Stimulated activated CD8-positive, alpha-beta memory T cell treated with anti-CD3 and anti-CD28 coated beads, Interleukin-12 subunit alpha, Interleukin-12 subunit beta, amount 100 ng/mL, for 4 hours (primary cell): ENCODE measurements at places on chromosomes 6 and 20.

GRCh38 chr6:11062715-11063114, 18.6 kb upstream of the ELOVL2 start:
- no peak for DNase-seq

- DNase-seq = peak; percentile 25
Observed at GRCh38 chr6:37502703-37503291, 3.1 kb upstream of the CCDC167 start.

DNA sequence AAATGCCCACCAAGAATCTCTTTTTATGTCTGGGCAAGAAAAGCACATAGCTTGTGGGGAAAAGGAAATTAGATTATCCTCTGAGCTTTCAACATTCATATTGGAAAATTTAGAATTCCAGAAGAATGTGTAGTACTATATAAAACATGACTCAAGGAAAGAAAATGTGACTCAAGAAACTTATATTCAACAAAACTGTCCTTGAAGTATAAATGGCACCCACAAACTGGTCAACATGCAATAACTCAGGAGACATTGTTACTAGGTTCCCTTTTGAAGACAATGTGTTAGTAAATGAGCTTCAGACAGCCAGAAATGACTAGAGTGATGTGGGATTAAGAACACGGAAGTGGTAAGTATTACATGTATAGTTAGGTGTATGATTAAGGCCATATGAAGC, 26.1 kb upstream of the TINAG start:
- no peak for DNase-seq

GRCh38 chr20:35263532-35264341, 14.2 kb downstream of the MMP24OS start:
- no peak for DNase-seq

- DNase-seq = no peak
Observed at GRCh38 chr6:109299776-109300564, 82.3 kb downstream of the CD164 start.

GRCh38 chr6:165191461-165191860, 117.9 kb downstream of the C6orf118 start:
- DNase-seq = no peak

GRCh38 chr6:24689964-24690363, 23.1 kb downstream of the ACOT13 start:
- DNase-seq = no peak

DNA sequence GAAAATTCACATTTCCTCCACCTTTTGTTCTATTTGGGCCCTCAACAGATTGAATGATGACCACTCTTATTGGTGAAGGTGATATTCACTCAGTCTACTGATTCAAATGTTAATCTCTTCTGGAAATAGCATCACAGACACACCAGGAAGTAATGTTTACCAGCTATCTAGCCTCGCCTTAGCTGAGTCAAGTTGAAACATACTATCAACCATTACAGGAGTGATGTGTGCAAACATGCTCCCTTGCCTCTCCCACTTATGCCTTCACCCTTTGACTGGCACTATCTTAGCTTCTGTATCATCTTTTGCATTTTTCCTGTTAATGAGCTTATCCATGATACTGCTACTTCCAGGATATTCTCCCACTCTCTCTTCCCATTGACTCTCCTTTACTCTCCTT, 191.9 kb downstream of the CENPW start:
- DNase-seq = no peak

DNA sequence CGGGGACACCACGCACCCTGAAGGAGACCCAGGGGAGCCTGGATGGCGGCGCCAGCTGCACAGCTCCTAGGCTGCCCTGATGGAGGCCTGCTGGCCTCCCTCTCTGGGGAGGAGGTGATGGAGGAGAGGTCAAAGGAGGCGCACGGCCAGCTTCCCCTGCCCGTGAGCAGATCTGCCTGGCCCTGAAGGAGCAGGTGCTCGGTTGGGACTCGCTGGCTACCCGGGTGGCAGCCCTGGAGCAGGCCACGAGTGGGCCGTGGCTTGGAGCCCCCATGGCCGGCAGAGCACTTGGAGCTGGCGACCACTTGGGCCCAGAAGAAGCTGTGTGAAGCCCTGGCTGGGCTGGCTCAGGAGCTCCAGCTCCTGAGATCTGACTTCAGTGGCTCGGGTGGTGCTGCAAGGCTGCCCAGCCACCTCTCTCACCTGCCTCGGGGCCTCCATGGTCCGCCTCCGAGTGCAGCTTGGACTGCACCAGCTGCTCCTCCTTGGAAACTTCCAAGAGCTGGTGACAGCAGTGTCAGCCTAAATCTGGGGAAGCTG, 7.5 kb upstream of the RAET1E start:
- no peak for DNase-seq

DNA sequence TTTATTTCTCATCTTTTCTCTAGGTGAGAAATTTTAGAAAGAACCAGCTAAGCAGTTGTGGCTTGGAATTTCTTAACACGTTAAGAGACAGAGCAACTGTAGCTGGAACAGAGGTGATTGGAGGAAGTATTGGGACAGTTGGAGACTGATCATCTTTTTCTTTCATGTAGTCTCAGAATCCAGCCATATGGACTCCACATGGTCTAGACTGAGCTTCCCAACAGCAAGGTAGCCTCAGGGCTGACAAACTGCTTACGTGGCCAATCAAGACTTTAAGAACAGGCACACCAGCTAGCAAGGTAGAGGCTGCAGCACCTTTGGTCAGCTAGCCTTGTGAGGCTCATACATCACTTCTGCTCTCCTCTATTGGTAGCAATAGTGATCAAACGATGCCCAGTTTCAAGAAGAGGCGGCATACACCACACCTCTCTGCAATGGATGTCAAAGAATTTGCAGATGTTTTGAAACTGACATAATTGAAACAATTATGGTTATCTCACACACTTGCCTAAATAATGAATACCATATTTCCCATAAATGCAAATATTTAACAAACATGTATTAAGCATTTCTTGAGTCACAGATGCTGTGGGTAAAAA, 590.5 kb upstream of the SLC35B3 start:
- DNase-seq = no peak

DNA sequence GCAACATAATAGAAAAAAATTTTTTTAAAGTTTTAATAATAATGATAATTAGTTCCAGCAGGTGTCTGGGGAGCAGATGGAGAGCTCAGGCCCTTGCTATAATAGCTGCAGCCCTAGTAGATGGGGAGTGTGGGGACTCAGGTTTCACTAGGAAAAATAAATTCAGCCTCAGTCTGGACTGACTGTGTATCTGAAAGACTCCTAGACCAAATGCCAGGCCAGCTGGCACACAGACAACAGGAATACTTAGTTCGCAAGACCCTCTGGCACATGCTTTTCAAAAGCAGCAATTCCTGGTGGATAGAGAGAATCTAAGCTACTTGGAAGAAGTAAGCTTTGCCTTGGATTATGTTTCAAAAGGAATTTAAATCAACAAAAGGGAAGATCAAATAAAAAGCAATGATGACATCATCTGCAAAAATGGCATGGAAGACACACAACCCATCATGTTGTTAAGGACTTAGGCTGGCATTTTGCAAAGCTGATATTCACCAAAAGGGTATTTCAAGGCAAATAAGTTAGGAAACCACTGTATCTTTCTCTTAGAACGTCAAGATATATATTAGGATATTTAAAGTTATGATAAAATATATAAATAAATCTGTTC, 107.8 kb downstream of the RNGTT start:
- no peak for DNase-seq

GRCh38 chr6:3799719-3800118, 48.2 kb upstream of the PXDC1 start:
- no peak for DNase-seq

GRCh38 chr6:45756606-45757005, 259.1 kb downstream of the CLIC5 start:
- no peak for DNase-seq

DNA sequence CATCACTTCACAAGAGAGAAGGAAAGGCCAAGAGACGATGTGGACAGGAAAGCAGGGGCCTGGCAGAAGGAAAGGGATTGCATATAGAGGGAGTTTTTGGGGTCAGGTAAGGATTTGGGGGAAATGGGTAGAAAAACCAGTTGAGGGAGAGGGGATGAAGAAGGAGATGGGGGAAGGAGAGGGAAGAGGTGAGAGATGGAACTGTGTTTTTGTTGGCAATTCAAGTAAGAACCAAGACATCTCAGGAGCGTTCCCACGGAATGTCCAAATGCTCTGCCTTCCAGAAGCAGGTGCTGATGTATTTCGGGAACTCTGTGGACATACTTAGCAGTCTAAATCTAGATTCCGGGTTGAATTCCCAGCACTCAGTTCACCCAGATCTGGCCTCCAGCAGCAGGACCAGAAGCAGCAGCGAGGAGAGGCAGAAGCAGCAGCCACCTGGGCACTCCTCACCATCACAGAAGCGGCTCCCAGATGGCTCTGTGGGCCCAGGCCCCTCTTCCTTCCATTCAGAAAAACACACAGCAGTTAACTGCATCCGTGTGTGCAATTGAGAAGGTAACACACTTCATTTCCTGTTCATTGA, 88.8 kb downstream of the DZANK1 start:
- no peak for DNase-seq

DNA sequence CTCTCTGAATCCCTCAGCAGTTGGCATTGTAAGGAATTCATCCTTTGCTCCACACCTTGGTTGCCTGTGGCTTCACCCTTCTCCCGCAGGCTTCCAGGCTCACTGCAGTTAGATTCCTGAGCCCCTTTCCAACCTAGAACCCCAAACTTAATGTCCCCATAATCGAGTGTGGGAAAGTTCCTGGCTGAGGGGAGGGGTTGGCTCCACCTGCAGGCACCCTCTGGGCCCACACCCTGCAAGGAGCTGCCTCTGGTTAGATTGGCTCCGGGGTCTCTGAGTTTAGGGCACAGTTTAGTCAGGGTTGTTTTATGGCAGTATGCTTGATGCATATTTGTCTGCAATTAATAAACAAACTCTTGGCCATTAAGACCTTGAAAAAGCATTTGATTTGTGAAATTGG, 63.4 kb downstream of the MTHFD1L start:
- DNase-seq = no peak

GRCh38 chr20:36924167-36925045, 27.1 kb downstream of the SAMHD1 start:
- DNase-seq = no peak

GRCh38 chr20:40813029-40813431, 124.0 kb upstream of the MAFB start:
- no peak for DNase-seq

DNA sequence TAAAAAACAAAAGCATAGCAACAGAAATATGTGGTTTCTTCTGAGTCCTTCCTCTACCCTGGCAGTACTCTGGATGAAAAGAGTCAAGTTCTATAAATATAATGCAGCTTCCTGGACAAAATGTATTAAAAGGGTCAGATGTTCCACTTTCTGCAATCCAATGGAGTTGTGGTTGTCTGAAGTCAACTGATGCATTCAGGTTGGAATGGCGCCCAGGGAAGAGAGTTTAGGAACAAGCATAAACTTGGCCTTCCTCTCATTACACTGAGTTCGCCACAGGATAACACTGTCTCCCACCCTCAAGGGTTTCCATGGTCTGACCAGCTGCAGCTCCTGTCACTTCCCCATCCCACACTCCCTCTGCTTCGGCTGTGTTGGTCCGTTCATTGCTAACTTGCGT, 66.4 kb downstream of the PLEKHG1 start:
- no peak for DNase-seq

DNA sequence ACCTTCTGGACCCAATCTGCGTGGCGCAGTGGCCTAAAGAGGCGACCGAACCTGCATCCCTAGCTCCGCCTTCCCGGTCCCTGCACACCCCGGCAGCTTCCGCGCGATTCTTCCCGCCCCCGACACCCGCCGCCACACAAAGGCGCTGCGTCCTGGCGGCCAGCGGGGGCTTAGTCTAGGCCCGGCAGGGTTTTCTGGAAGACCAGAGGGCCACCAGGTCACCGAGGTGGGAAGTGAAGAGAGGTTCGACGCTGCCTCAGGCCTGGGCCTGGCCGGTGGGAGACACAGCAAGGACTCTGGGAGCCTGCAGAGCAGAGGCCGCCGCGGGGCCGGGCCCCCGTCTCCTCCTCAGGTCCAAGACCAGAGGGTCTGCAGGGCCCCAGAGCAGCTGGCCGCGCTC, 154.9 kb downstream of the OR2B2 start:
- DNase-seq = peak; percentile 25

- no peak for DNase-seq
Observed at GRCh38 chr20:33945391-33946081, 48.2 kb upstream of the RALY start.

GRCh38 chr6:15106958-15107643, 138.8 kb upstream of the JARID2 start:
- no peak for DNase-seq

- DNase-seq = peak; percentile 25
Observed at GRCh38 chr6:28953039-28953584, 29.3 kb upstream of the TRIM27 start.

DNA sequence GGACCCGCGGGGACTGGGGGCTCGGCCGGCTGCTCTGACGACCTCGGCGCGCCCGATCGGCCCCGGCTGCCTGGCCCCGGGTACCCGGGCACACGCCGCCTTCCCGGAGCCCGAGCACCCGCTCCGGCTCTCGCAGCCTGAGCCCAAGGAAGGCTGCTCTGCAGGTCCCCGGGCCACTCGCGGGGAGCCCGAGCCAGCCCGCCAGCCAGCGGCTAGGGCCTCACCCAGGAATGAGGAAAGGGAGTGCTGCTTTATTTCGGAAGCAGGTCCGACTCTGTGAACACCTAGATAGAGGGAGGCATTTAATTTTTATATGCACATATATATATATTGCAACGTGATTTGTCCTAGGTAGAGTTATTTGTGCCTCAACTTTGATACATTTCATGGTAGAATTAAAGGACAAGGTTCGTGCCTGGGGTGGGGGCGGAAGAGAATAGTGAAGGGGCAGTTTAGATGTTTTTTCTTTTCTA, 15.5 kb downstream of the FOXA2 start:
- no peak for DNase-seq

GRCh38 chr20:2521369-2522305, 12.9 kb upstream of the ZNF343 start:
- DNase-seq = peak; percentile 27

DNA sequence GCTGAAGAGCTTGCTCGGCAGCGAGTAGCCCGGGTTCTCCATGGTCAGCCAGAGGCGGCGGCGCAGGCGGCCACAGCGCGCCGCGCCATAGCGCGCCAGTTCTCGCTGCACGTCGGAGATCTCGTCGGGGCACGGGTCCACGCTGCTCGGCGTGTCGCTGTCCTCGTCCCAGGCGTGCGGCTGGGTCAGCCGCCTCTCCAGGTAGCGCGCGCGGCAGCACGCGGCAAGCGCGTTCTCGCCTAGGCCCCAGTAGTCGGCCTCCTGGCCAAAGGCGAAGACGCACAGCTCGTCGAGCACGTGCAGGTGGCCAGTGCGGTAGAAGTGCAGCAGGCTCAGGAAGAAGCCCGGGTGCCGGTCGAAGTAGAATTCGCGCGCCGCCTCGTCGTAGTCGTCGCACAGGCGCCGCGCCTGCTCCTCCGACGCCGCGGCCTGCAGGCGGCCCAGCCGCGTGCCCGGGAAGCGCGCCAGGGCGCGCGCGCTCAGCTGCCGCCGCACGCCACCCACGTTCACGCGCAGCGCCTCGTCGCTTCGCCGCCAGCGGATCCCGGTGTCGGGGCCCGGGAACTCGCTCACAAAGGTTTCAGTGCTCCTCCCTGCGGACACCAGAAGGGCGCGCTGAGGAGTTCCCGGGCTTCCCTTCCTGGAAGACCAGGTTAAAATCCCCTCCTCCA, 2.7 kb downstream of the KCNS1 start:
- DNase-seq = no peak

GRCh38 chr6:84033523-84034451, at the start of gene MRAP2:
Gene MRAP2 (plus strand): TSS chr6:84033772. CDS start chr6:84055319, 21,547 bp downstream.
- DNase-seq = no peak
